H54 (cell line): ENCODE measurements at places on chromosomes 2 and 18.

- no peak for DNase-seq
Measured at GRCh38 chr2:142951190-142952007, 73.9 kb downstream of the KYNU start.

- no peak for DNase-seq
Measured at GRCh38 chr2:137873536-137874244, 90.6 kb upstream of the HNMT start.

DNA sequence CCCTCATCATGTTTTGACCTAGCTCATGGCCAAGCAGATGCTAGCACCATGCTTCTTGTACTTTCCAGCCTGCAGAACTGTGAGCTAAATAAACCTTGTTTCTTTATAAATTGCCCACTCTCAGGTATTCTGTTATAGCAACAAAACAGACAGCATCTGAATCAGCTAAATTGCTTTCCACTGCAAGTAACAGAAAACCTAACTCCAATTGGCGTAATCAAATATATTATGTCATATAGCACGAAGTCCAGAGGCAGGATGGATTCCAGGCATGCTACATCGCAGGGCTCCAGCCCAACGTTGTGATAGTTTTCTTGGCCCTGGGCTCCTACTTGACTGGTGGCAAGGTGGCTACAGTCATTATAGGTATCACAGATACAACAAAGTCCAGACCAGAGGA lies 10.4 kb upstream of the CUL3 start:
- no peak for DNase-seq

DNA sequence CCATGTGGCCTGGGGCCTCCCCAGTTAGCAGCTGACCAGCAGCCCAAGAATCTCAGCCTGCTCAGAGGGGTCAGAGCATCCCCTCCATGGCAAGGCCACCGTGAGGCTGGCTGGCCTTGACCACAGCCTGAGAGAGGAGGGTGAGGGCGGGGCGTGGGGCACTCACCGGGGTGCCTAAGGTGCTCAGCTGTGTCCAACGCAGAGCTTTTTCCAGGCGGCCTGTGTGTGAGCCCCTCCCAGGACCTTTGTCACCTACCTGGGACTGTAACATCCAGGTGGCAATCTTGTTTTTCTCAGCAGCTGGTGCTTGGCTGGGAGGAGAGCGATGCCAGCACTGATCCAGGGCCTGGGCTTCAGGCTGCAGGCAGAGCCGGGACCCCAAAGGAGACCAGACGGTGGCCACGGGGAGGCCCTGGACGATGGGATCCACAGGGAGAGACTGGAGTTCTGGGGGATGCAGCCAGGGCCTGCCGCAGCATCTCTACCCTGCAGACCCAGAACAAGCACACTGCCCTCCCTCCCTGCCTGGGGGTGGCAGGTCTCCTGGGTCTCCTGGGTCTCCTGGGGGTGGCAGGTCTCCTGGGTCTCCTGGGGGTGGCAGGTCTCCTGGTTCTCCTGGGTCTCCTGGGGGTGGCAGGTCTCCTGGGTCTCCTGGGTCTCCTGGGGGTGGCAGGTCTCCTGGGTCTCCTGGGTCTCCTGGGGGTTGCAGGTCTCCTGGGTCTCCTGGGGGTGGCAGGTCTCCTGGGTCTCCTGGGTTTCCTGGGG lies 12.3 kb downstream of the SNED1 start:
- DNase-seq, result no peak

- no peak for DNase-seq
Measured at GRCh38 chr2:127413782-127414637, 4.2 kb upstream of the PROC start.

- no peak for DNase-seq
Measured at GRCh38 chr2:112183327-112184025, 45.3 kb downstream of the FBLN7 start.

- no peak for DNase-seq
Measured at GRCh38 chr2:156517419-156517818, 81.2 kb downstream of the GPD2 start.

GRCh38 chr2:208150094-208150493 lies 4.1 kb upstream of the CRYGB start:
- DNase-seq, result no peak

DNA sequence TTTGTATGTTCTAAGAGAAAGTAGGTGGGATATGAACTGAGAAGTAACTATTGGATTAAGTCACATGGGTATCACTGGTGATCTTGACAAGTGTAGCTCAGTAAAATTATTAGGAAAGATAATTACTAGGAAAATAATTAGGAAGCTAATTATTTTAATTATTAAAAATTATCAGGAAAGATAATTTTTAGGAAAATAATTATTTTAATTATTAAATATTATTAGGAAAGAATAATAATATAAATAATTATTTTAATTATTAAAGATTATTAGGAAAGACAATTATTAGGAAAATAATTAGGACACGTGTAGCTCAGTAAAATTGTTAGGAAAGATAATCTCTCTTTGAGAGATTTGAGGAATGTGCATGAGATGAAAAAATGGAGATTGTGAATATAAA lies 623.4 kb upstream of the PIK3C3 start:
- no peak for DNase-seq

DNA sequence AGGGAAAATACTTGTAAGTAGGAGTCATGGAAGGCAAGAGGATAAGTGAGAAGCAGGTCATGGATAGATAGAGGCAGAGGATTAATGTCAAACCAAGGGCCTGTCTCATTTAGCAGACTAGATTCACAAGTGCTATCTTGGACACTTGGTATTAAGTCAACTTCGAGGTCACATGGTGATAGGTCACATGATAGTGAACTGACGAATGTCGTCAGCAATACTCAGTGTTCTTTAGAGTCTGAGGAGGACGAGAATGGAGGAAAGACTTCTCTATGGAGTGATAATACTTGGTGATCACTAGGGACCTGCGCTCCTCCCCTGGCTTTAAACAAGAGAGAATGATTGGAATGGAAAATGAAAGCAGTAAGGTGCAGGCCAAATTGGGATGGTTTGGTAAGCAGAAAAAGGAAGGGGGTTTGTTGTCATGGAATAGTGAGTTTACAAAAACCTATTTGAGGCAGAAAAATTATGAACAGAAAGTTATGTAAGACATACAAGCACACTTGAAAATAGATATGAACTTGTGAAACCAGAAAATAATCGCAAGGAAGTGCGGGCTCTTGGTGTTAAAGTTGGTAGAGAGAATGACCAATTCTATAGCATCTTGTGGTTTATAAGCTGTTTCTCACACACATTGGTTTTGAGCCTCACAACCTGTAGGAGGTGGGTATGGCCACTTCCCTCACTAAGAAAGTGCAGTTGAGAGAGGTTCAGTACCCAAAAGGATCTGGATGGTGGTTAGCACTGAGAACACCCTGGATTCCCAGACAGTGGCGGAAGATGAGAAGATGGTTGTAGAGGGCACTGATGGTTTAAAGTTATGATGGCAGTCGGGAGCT lies 141.5 kb downstream of the WDSUB1 start:
- DNase-seq, result no peak

GRCh38 chr18:37565101-37565976 lies at the start of gene CELF4:
TSS of gene CELF4 (minus strand) at chr18:37565798.
- no peak for DNase-seq

DNA sequence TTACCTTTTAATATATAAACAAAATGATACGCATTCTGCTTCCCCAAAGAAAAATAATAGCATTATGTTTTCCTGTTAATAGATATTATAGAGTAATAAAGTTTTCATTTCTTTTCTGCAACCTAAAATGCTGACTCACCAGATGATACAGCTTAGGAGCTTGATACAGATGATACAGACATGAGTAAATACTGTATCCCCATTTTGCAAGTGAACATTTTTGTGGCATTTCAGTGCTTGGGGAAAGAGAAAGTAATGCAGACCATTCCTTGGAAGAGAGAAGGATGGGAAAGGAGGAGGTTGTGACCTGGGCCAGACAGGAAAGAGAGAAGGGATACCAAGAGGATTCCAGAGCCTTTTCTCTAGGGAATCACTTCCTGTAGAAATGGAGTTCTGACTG lies 97.5 kb upstream of the FSHR start:
- no peak for DNase-seq

GRCh38 chr2:59046401-59047372 lies 805.6 kb upstream of the FANCL start:
- DNase-seq, result no peak

DNA sequence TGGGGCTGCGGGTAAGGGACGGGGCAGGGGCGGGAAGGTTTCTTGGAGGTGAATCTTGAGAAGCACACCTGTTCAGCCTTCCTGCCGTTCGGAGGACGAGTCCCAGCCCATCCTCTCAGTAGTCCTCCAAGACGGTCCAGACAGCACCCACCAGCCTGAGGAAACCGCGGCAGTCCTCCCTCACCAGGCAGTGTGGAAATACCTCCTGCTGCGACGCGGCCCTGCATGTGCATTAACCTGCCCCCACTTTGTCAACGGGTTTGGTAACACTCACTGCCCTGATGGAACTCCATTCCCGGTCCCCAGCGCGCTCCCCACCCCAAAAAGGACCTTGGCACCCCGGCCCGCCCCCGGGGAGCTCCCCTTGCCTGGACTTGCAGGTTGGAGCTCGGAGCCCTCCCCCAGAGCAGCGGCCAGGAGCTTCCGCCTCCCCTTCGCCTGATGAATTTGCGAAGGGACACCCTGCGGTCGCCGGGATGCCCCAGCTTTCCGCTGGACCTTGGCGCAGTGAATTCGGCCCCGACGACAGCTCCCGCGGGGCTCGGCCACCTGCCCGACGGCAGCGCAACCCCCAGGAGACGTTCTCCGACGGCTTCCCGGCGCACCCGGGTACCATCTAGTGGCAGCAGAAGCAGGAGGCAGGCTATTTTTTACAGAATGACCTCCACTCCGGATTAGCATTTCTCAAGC lies 31.5 kb downstream of the ACVR1C start:
- no peak for DNase-seq

DNA sequence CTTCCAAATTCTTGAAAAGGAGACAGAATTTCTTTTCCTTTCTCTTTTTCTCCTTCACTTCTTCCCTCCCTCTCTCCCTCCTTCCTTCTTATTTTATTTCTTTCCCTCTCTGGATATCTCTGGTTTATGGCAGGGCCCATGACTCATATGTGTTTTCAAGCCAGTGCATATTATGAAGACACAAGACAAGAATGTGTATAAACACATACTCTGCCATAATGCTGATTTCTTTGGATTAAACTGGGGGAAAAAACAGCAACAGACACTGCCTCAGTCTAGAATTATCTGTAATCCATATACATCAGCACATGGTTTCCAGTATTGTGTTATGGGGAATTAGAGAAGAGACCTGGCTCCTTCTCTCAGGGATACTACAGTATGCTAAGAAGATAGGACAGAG lies 82.8 kb upstream of the CPO start:
- peak; percentile 6 for DNase-seq

DNA sequence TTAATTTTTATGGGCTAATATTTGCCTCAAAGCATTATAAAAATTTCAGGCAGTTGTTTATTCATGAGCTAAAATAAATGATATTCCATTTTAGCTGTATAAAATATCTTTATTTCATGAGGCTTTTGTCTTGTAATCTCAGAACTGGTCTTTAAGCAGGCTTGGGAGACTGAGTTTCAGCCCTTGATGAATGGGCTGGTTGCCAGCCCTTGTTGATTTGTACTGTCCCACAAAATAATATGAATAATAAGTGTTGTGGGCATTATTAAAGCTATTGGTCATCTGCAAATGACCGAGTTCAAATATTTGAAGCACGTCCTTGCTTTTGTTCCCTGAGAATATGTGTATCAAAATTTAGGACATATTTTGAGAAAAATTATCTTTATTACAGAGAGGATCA lies 18.2 kb downstream of the INPP1 start:
- no peak for DNase-seq

DNA sequence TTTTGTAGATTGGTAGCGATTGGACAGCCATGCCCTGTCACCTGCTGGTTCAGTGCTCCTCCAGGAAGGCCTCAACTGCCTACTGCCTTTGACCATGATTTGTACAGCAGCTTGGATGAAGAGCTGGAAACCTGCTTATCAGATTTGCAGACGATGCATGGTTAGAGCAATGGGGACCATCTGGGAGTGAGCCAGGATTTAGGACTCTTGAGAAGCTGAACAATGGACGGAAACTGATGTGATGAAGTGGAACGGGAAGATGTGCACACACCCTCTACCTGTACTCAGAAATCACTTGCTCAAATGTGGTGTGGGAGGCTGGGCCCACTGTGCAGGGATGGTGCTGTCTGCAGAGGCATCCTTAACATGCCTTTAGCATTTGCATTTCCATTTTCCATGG lies 57.2 kb downstream of the NCK2 start:
- no peak for DNase-seq

DNA sequence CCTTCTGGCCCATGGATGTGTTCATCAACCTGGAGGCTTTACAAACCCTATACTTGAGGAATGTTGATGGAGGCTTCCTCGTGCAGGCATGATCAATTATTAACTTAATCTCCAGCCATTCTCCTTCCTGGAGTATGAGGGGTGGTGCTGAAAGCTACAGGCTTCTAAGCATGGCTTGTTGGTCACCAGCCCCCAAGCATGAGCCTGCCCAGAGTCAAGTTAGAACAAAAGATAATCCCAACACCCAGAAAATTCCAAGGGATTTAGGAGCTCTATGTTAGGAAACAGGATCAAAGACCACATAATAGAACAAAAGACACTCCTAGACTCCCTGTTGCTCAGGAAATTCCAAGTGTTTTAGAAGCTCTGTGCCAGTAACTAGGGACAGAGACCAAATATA lies 63.1 kb downstream of the FAM171B start:
- DNase-seq, result no peak

GRCh38 chr2:1633936-1634587 lies 110.3 kb downstream of the PXDN start:
- DNase-seq, result no peak

DNA sequence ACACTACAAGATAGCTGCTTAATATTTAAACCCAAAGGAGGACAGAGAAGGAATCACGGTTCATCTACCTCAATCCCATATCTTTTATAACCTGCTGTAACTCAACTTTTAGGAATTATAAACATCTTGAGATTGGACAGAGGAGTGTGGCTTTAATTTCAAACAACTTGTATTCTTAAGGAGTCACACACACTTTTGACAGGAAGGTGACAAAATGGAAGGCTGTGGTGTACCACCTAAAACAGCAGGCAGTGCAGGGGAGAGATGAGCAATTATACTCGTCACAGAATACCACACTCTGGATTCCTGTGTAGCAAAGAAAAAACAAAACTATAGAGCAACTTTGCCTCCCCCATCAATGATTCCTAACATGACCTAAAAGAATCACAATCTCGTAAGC lies 194.8 kb downstream of the ZEB2 start:
- DNase-seq, result no peak

DNA sequence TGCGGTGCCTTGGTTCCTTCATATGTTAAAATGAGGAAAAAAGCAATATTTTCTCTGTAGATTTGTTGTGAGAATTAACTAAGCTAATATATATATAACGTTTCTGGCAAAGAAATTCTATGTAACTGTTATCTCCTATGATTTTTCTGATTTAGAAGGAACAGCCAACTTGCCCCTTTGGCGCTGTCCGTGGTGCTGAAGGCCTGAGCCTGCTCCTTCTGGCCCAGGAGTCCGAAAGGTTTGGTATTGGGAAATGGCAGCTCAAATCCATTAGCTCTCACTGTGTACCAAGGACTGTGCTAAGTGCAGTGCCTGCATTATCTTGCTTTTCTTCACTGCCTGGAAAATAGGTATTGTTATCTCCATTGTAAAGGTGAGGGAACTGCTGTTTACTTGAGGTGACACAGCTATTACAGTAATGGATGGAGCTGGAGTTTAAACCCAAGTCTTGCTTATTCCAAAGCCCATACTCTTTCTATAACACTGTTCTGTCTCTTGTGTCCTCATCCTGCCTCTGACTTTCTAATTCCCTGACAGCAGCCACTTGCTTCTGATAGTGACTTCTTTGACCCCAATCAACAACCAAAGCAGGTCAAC lies 52.2 kb downstream of the C1QL2 start:
- no peak for DNase-seq

- no peak for DNase-seq
Measured at GRCh38 chr2:637406-637776, 39.8 kb downstream of the TMEM18 start.

- DNase-seq, result no peak
Measured at GRCh38 chr2:220876080-220876824, 695.9 kb downstream of the EPHA4 start.
